ENCODE measurements at places on chromosomes 5 and 9. TPM values are rescaled to one million over a fixed set of nuclear protein-coding genes. Genes with fewer than 3 reads are reported as not detected.

DNA sequence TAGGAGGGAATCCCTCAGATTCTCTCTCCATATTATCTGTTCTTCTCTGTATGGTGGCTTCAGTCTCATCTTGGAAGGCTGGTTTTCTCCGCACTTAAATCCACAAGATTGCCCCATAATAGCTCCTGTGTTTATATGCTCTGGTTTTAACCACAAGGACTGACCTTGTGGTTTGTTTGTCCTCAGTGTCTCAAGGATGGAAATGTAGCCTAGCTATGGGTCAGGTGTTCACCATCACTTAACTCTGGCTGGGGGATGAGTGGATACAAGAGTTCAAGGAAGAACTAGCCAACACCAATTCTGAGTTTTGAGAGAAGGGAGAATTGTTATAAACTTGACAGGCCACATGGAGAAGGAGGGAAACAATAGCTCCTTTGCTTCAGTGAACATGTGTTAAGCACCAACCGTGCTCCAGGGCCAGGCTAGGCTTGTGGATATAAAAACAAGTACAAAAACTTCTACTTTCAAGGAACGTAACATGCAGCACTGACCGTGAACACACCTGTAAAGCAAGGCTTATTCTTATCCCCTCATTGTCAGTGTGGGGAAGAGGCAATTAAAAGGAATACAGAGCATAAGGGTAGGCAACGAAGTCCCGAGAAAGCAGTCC, 75.6 kb upstream of the VLDLR start:
- H3K36me3 ChIP-seq: no peaks in the 10 kb centered on the region
- no peak overlapping the region for H3K27ac ChIP-seq
- H3K4me1 ChIP-seq: no peaks in the 10 kb centered on the region
- no peak overlapping the region for H3K4me3 ChIP-seq

ORM2 gene
- total RNA-seq: not detected

C5orf24 gene
- 43.9 TPM for total RNA-seq

DNA sequence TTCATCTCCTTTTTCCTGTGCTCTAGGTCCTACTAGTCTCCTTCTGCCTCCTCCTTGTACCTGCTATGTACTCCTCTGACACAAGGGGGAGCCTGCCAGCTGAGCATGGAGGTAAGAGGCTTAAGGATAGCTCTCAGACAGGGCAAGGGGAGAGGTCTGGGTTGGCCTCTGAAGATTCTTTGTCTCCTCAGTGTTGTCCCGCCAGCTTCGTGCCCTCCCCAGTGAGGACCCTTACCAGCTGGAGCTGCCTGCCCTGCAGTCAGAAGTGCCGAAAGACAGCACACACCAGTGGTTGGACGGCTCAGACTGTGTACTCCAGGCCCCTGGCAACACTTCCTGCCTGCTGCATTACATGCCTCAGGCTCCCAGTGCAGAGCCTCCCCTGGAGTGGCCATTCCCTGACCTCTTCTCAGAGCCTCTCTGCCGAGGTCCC, 3.8 kb downstream of the CREB3 start:
- DNase-seq: peak; percentile 92
- no peaks in the 10 kb centered on the region for H3K27me3 ChIP-seq
- no peak overlapping the region for H3K27ac ChIP-seq
- H3K4me3 ChIP-seq: no peak overlapping the region
- peaks cover 38% of the 10 kb centered on the region for H3K36me3 ChIP-seq

- no peak overlapping the region for H3K27ac ChIP-seq
- H3K36me3 ChIP-seq: no peaks in the 10 kb centered on the region
- no peak overlapping the region for H3K4me3 ChIP-seq
- DNase-seq: no peak
These were observed 13.8 kb downstream of the GPSM1 start for GRCh38 chr9:136341042-136341655.

DNA sequence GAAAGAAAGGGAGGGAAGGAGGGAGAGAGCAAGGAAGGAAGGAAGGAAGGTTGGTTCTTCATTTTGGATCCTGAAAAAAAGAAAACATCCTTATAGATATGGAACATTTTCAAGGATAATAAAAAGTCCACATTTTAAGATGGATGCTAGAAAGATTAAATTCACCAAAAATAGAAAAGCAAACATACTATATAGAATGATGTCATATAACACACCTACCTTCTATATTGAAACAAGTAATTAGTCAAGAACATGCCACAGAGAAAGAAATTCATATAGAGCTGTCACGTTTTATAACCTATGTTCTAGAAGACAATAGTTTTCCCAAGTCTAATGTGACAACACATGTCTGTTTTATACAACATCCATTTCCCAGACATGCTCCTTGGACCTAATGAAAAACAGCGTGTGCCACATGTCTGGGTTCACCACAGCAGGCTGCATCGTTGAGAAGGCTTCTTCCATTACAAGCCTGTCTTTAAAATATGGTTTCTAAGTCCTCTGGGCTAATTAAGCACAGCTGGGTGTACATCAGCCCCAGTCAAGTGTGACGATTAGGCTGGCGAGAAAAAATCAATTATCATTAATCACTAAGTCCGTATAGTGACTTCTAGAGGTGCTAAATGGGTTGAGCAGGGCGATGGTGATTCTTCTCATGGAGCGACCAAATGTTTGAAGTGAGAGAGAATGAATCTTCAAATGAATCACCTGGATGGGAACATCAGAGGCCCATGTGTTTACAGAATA, 301.8 kb downstream of the TLE1 start:
- no peaks in the 10 kb centered on the region for H3K4me1 ChIP-seq
- no peak for DNase-seq
- no peak overlapping the region for H3K4me3 ChIP-seq

PCDHB5 gene
- not detected for total RNA-seq

DNA sequence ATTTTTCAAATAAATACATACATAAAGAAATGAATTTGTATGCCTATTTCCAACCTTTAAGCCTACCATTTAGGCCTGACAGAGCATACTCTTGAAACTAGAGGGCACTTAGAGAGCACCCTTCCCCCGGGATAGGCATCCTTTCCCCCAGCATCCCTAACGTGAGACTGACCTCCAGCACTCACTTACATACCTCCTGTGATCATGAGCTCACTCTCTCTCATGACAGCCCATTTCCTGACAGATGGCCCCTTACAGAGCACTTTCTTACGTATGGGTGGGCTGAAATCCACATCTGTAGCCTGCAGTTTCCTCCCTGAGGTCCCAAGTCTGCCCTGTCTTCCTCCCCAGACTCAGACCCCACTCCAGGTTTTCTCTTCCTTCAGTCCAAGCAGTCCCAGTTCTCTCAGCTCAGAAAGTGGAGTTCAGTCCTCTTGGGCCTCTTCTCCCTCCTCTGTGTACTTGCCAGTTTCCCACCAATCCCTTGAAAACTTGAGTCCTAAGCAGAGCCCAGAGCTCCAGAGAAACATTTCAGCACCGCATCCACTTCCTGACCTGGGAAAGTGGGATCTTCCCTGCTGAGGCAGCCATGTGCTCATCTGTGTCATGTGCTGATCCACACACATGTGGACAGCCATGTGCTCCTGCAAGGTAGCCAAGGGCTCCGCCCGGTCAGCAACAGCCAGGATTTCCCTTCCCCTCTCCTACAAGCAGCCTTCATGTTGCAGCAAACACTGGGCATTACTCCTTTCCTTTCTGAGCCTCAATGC, 2.2 kb upstream of the CDX1 start:
- H3K27me3 ChIP-seq: peaks cover 38% of the 10 kb centered on the region
- DNase-seq: no peak
- peaks cover 3% of the 10 kb centered on the region for H3K4me1 ChIP-seq
- H3K4me3 ChIP-seq: no peak overlapping the region
- no peak overlapping the region for H3K27ac ChIP-seq

DNA sequence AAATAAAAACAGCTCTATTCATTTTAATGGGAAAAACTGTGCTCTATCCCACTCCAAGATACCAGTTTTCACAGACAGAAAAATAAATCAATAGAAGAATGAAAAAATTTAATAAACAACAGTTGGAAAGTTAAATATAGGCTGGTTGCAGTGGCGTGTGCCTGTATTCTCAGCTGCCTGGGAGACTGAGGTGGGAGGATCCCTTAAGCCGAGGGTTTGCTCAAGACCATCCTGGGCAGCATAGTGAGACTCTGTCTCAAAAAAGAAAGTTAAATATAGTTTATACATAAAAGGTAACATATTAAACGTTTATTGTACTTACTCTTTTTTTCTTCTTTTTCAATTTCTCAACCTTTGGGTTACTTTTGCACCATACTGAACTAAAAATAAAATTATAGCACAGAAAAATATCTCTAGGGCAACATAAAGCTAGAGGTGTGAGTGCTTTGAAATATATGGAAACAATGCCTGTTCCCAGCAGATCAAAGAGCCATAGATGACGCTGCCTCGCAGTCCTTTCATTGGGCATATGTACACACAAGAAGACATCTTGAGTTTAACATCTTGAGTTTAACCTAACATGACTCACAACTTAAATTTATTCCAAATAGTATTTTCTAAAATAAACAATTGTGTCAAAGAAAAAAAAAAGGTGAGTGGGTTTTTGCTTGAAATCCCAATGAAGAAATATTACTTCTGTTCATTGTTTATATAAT, 25.7 kb upstream of the KLF9 start:
- no peak overlapping the region for H3K27ac ChIP-seq
- peaks cover 8% of the 10 kb centered on the region for H3K4me1 ChIP-seq
- no peaks in the 10 kb centered on the region for H3K27me3 ChIP-seq

DNA sequence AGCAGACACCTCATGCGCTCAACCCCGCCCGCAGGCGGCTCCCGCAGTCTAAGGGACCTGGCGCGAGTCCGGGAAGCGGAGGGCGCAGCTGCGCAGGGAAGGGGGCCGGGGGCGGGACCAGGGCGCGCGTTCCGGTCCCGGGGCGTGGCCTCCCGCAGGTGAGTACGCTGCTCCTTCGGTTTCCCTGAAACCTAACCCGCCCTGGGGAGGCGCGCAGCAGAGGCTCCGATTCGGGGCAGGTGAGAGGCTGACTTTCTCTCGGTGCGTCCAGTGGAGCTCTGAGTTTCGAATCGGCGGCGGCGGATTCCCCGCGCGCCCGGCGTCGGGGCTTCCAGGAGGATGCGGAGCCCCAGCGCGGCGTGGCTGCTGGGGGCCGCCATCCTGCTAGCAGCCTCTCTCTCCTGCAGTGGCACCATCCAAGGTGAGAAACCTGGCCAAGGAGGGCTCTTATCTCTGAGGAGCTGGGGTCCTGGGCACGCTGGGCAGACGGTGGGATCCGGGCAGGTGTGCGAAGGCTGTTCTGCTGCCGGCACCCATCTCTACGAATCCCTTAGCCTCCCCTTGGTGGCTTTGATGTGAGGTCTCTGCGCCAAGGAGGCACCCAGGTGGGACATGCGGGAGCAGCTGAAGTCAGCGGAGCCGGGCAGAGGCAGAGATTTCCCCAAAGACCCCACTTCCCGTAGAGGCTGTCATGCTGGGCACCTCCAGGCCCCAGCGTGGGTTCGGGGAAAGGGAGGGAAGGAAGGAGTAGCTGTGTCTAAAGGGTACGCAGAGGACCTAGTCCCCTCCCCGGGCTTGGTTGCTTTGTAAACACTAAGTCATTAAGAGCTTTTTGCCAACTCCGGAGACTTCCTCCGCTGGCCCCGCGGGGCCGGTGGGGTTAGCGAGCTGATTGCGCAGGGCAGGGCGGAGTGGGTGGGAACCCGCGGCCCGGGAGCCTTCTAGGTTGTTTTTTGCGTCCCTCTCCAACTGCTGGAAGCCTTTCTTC, at the start of gene F2RL1:
Gene F2RL1, plus strand, starts transcription at position 187 of the 988 bp plus-strand sequence. Its CDS starts 153 bp downstream, at position 340.
- peaks cover 7% of the 10 kb centered on the region for H3K4me1 ChIP-seq
- DNase-seq: peak; percentile 81
- no peak within 1 kb of the TSS for H3K27ac ChIP-seq
- no peaks in the 10 kb centered on the region for H3K36me3 ChIP-seq
- H3K27me3 ChIP-seq: peaks cover 55% of the 10 kb centered on the region
- H3K4me3 ChIP-seq: peak within 1 kb of the TSS; percentile 79

DNA sequence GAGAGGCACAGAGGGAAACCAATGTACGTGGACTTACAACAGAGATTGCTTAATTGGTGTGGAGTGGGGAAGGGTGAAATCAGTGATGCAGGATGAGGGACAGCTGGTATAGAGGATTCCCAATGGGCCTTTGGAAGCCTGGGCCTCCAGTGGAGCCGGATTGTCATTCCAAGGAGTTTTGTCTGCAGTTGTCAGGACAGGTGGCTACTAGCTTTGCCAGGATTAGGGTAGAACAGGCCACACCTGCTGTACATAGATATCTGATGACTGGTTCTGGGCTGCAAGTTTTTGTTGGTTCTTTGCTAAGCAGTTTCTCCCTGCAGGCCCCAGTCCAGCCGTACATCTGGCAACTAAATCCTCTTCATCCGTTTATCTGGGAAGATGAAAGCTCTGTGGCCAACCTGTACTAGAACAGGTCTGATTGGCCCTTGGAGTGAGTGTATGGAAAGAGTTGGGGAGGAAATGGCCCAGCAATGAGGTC, 4.2 kb downstream of the SKP2 start:
- H3K4me1 ChIP-seq: peaks cover 32% of the 10 kb centered on the region
- no peaks in the 10 kb centered on the region for H3K27me3 ChIP-seq
- H3K4me3 ChIP-seq: no peak overlapping the region
- no peak overlapping the region for H3K27ac ChIP-seq

DNA sequence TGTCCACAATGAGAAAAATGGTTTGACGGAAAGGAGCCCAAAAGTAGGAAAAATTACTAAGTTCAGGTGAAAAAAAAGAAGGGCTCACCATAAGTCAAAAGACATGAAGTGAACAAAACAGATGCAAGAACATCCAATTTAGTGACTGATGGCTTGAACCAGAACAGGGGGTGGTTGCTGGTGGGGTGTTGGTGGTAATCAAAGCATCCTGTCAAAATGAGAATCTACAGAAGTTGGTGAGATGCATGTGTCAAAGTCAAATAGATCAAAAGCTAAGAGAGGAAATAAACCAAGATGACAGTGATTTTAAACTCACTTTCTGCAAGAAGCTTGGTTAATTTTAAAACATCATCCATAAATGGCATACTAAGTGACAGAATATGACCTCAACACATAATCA, 117.4 kb downstream of the MLLT3 start:
- no peak overlapping the region for H3K27ac ChIP-seq
- peak; percentile 73 for DNase-seq
- H3K36me3 ChIP-seq: peaks cover 33% of the 10 kb centered on the region
- peaks cover 54% of the 10 kb centered on the region for H3K4me1 ChIP-seq
- H3K4me3 ChIP-seq: no peak overlapping the region
- H3K27me3 ChIP-seq: no peaks in the 10 kb centered on the region

DNA sequence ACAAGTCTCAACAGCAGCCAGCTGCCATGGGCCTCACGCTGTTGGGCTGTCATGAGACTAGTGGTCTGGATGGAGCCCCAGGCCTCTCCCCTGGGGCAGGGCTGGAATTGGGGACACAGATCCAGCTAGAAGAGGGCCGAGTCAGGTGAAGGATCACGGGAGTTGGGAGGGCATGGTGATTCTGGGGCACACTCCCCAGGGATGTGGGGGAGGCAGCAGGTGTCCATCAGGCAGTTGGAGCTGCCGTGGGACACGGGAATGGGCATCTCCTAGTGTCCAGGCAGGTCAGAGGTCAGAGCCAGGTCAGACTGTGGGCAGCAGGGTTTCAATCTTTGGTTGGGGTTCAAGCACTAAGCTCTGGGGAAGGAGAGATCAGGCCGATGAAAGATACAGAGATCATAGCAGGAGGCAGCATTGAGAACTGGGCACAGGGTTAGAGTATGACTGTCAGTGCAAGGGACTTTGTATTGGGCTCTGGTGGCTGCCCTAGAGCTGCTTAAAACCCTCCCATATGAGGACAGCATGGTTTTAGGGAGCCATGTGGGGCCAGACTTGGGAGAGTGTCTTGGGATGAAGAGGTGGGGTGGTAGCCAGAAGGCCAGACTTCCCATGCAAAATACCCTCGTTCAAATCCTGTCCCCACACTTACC, 59.2 kb downstream of the ARHGEF37 start:
- no peak for DNase-seq
- H3K27me3 ChIP-seq: no peaks in the 10 kb centered on the region
- H3K4me1 ChIP-seq: no peaks in the 10 kb centered on the region
- H3K27ac ChIP-seq: no peak overlapping the region
- H3K4me3 ChIP-seq: no peak overlapping the region
- no peaks in the 10 kb centered on the region for H3K36me3 ChIP-seq

- no peak for DNase-seq
- no peaks in the 10 kb centered on the region for H3K36me3 ChIP-seq
- H3K4me1 ChIP-seq: no peaks in the 10 kb centered on the region
- no peak overlapping the region for H3K27ac ChIP-seq
These were observed 437.0 kb downstream of the PIK3R1 start for GRCh38 chr5:68652534-68652965.
